ENCODE measurements at places on chromosomes 2 and 18.

DNA sequence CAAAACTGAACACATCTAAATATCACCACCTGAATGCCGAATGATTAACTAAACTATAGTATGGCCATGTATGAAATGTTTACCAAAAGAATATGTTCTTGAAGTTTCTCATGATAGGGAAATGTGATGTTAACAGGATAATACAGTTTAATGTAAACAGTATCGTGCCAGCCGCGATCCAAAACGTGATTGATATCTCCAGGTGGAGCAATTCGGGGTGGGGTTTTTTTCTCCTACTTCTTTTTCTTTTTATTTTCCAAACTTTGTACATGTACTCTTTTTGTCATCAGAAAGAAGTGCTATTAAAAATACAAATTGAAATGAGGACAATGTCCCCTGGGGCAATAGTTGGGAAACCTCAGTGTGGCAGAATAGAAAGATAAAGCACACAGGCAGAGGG lies 4.0 kb upstream of the BIN1 start:
- no peak for DNase-seq

GRCh38 chr2:136901732-136902131 lies 136.4 kb downstream of the THSD7B start:
- DNase-seq: no peak

- peak; percentile 6 for DNase-seq
These were observed 88.8 kb downstream of the VIT start for GRCh38 chr2:36785179-36785795.

DNA sequence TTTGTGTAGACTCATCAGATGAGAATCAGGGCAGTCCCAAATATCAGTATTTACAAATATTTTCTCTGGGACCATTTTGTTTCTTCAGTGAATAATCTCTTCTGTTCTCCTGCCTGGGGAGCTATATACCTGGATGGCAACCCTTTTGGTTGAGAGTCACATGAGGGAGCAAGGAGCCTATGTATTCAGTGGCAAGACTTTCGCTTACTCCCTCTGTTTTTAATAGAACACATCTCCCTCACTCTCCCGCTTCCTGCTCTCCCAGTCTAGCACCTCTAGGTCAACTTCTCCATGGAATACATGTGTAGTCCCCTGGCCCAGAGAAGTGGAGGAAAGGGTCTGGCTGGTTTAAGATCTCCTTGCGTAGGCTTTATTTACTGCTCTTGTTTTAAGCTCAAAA lies 600.3 kb downstream of the CCDC85A start:
- DNase-seq: no peak

GRCh38 chr2:188974164-188974563 lies at the start of gene COL3A1:
COL3A1 (plus strand) TSS chr2:188974373; CDS start chr2:188974490, 117 bp downstream.
- DNase-seq: no peak
